NCI-H1105 (cell line): ENCODE measurements at places on chromosomes 4 and X.

DNA sequence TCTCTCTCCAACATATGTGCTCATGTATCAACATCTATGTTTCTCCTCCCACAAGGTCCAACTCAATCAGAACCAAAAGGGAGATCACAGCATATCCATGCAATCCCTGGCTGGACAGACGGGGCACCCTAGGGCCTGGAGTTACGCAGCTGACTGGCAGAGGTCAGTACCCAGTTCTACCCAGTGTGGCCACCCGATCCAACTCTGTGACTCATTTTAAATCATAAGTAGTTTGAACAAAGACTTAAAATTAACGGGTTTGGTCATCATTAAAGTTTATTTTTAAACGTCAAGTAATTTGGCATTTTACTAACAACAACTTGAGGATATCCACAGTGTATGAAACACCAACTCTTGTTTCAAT lies 59.5 kb downstream of the APBB2 start:
- no peak for DNase-seq

DNA sequence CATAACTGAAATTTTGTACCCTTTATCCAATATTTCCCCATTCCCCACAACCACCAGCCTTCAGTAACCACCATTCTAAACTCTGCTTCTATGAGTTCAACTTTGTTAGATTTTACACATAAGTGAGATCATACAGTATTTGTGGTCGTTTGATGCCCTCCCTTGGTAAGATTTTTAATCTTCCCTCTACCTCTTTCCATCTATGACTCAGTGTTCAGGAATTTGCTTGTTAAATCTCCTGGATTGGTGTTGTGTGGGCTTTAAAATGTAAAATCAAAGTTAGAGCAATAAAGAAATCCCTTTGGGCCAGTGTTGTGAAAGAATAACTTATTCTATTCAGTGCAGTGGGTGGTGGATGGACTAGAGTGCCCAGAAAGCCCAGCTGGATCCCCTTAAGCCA lies 37.4 kb downstream of the SLC16A2 start:
- DNase-seq, result no peak

GRCh38 chrX:133294126-133294525 lies 76.0 kb upstream of the TFDP3 start:
- no peak for DNase-seq

- no peak for DNase-seq
Measured at GRCh38 chr4:154507156-154507555, 15.6 kb upstream of the DCHS2 start.

DNA sequence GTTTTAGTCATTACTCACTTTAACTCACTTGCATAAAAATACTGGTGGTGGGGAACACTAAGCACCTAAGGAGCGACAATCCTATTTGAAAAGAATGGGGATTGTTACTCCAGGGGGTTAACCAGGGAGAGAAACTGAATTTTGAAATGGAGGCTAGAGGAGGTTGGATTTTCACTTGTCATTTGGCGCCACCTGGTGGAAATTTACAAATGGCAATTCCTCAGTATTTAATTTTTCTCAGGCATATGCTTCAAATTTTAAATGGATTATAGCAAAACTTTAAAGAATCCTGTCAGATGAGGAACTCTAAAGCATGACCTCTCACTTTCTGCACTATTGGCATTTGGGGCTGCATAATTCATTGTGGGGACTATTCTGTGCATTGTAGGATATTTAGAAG lies 2.7 kb upstream of the GEMIN8 start:
- peak; percentile 40 for DNase-seq

- DNase-seq, result no peak
Measured at GRCh38 chr4:179472164-179472563, 2029.9 kb upstream of the AGA start.

DNA sequence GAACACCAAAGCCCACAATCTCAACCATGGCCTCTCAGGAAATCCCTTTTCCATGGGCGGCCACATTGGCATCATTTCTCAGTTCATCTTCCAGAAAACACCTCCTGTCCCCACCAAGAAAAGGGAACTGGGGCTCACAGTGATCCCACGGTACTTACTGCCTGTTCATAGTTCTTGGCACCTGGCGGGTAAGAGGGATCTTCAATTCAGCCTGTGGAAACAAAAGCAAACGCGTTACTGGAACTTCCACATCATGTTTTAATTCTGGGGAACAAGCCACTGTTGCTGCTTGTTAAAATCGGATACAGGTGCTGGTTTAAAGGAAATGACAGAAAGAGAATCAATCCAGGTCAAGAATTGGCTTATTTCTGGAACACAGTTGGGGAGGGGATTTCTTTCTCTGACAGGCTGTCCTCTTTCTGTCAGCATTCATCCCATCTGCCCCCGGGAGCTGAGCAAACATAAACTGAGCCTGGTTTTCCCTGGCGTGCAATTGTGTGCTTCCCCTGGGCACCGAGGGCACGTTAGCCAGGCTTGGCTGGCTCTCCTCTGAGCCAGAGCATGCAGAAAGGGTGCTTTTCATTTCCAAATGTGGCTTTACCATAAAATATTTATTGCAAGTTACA lies 16.8 kb downstream of the CLNK start:
- DNase-seq, result no peak

- no peak for DNase-seq
Measured at GRCh38 chr4:77125961-77126360, 31.0 kb upstream of the CCNG2 start.

DNA sequence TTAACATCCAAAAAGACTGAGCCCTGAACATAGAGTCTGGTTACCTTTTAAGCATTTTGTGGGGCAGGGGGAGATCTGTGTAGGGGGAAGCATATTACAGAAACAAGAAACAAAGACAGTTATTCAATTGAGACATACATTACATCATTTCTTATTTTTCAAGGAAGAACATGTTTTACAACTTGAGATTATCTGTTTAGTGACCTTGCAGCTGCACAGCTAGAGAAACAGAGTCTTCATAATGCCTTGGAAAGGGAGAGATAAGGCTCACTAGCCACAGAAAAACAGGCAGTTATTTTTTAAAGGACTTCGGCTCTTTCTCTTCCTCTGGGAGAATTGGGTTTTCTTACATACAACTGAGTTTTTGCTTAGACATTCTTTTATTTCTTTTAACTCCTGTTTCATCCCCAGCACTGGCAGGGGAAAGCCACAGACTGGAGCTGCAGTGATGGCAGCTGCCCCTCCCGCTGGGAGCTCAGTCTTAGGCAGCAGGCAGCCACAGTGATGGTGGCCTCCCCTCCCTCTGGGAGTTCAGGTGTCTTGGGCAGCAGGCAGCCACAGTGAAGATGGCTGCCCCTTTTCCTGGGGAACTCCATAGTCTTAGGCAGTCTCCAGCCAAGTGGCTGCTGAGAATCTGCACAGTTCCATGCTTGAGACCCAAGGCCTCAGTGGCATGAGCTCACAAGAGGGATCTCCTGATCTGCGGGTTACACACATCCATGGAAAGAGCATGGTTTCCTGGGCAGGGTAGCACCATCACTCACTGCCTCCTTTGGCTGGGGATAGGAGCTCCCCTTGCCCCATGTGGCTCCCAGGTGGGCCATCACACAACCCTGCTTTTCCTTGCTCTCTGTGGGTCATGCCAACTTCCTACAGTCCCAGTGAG lies 19.4 kb upstream of the TMPRSS11F start:
- DNase-seq, result no peak

DNA sequence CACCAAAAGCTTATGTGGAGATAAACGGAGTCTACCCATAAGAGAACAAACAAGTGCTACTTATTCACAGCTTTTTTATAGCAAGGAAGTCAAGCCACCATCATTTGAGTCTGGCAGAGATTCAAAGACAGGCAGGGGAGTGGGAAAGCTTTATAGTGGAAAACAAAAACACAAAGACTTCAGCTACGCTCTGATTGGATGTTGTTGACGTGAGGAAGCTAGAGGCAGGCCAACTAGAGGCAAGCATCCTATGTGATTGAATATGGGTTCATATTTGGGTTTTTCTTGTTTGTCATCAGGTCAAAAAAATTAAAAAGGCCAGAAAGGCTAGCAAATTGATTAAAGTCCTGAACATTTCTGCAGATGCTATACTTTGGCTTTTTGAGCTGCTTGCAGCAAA lies 719 bp upstream of the TCEAL4 start:
- peak; percentile 51 for DNase-seq

GRCh38 chr4:4200624-4201023 lies 26.1 kb downstream of the OTOP1 start:
- DNase-seq, result no peak
